ENCODE measurements at places on chromosomes 13 and 19. TPM values are rescaled to one million over a fixed set of nuclear protein-coding genes. Genes with fewer than 3 reads are reported as not detected.

ZNF829 gene
- polyA plus RNA-seq = 0.72 TPM

CD209 gene
- not detected for polyA plus RNA-seq

F2RL3 gene
- not detected for polyA plus RNA-seq

MIR17HG gene
- 0.51 TPM for polyA plus RNA-seq

TSKS gene
- not detected for polyA plus RNA-seq

ZNF226 gene
- polyA plus RNA-seq = 28.8 TPM

Measured in SK-N-SH (cell line).